Kidney tubule cell (primary cell): ENCODE measurements at places on chromosomes 3 and 15.

DNA sequence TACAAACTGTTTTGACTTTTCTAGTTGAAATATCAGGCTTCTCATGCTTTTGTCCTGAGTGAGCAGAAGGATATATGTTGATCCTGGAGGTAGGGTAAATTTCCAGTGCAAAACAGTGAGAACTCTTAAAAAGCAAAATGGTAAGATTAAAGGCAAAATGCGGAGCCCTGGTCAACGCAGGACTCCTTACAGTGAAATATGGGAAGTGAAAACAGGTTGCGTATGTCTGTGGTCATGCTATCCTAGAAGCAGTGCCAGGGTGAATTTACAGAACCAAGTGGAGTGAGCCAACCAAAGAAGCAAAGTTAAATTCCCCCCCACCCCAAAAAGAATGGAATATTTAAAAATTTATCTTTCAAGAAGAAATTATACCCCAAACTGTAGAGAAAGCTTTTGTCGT lies 256.4 kb downstream of the NR2F2 start:
- no peak for DNase-seq

- no peak for DNase-seq
These were observed 264.4 kb upstream of the UBE2E2 start for GRCh38 chr3:22938739-22939138.

GRCh38 chr3:163983940-163984339 lies 1094.4 kb downstream of the SI start:
- no peak for DNase-seq

DNA sequence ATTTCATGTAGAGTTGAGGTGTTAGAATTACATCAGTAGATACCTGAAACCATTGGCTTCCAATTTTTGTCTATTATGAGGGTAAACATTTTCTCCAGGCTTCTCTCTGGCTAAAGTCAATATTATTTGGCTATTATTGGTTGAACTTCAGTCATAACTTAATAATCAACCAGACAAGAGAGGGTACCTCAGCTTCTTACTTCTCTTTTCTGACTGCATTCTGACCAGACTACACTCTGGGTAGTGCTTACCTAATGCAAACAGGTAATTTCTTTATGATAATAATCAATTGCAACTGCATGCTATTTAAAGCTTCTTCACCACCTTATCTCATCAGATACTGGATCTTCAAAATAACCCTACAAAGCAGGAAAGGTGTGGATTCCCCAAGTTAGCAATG lies 85.1 kb downstream of the ANP32A start:
- DNase-seq, result no peak
